ENCODE measurements at places on chromosomes 12 and 14.

- no peak for DNase-seq
Observed at GRCh38 chr12:89895591-89895990, 187.0 kb upstream of the ATP2B1 start.

DNA sequence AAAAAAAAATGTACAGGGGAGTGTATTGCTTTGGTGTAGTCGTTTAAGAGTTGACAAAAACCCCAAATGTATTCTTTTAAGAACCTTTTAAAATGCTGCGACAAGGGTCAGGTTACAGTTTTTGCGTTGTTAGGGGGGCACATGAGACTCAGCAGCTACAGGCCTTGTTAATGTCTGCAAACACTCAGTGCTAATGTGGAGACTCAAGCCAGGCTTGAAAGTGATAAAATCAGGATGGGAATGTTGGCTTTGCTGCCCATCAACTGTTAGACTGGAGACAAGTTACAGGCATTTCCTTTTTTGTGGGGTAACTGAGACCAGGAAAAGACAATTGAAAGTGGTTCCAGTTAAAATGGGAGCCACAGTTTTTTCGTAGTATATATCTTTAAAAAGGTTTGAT is 84.8 kb downstream of the PRKCH start:
- no peak for DNase-seq

GRCh38 chr14:103881268-103882201 is 34.2 kb upstream of the PPP1R13B start:
- no peak for DNase-seq

DNA sequence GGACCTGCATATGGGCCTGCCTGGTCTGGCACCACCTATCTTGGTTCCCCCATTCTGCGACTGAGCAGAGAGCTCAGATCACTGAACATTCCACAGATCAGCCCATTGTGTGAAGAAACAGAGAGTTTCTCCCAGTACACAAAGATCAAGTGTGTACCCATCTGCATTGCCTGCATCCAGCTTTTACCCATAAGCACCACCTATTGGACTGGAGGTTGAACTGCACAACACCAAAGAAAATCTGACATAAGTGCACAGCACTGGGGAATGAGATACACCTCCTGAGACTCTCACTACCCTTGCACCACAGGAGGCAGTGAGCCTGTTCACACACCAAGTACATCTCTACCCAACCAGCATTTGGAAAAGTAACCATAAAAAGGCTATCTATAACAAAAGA is 362.6 kb upstream of the CLEC14A start:
- DNase-seq = no peak

DNA sequence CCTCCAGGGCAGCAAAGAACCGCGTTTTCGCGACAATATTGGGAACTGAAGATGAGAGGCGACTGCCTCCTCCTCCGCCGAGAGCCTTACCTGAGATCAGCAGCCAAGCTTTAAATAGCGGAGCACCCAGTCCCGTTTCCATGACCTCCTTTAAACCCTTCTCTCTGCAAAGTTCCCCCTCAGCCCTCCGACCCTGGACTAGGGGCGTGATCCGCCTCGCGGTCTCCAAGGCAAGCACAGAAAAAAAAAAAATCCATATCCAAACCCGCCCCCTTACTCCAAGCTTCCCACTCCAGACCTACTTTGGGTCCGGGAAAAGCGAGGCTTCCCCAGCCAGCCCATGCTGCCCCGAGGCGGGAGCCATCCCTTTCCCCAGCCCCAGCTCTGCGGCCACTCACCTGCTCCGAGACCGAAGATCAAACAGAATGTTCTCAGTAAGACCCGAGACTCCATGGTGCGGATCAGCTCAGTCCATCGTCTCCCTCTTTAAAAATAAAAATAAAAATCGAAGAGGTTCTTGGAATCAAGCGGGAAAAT is 630 bp downstream of the NELL2 start:
- peak; percentile 24 for DNase-seq

DNA sequence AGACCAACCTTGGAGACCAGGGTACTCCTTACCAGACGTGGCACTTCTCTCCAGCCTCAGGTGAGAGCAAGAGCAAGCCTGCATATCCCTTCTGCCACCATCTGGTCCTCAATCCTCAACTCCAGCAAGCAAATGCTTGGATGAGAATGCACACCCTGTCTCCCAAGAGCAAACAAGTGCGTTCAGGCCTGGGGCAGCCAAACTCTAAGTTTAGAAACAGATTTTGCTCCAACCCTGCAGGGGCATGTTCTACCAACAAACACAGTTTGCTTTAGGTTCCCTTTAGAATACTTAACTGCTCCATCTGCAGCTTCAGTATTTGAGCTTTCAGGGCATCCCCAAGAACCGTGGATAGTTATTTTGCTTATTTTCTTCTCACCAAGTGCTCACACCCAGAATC is 55.9 kb upstream of the FICD start:
- DNase-seq = no peak

DNA sequence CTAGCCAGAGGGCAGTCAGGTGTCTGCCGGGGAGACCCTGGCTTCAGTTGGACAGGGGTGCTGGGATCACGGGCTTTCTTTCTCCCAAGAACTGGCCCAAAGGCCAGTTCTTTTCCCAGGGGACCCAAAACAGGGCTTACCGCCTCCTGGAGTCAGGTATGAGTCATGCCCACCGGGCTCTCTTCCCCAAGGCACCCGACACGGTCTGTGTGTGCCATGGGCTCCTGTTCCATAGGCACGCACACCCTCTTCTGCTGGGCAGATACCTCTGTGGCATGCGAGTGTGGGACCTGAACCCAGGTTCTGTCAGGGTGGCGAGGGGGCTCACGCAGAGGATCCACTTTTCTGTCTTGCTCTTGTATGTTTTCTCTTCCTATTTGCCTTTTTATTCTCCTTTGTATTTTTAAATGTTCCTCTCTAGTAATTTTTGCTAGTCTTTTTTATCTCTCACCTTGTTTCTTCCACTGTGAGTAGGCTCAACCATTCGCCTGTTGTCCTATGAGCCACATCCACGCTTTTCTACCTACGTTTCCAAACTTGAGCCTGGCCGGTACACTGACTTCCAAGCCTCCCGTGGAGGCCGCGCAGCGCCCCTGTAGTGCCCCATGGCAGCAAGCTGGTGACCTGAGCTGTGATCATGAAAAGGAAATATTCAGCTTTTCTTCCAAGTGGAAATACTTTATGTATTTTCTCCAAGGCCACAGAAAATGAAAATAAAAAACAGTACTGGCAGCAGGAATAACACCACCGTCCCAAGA is 362.2 kb downstream of the CACNA1C start:
- DNase-seq = no peak

DNA sequence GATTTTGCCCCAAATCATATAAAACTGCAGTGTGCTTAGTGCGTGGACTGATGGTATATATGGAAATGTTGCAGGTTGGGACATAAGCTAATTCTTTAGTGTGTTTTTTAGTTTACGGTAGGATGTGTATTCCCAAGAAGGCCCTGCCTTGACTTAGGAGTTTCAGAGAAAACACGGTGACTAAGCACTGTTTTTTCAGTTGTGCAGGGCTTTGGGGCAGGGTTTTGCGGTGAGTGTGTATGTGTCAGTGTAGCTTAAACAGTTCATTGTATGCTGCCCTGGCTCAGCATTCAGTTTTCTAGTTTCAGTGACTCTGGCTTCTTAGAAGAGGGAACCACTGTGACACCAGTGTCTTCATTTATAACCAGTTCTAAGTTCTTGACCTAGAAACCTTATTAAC is 101.2 kb downstream of the AKAP6 start:
- no peak for DNase-seq

GRCh38 chr14:23025151-23025814 is 9.4 kb downstream of the PSMB5 start:
- no peak for DNase-seq

DNA sequence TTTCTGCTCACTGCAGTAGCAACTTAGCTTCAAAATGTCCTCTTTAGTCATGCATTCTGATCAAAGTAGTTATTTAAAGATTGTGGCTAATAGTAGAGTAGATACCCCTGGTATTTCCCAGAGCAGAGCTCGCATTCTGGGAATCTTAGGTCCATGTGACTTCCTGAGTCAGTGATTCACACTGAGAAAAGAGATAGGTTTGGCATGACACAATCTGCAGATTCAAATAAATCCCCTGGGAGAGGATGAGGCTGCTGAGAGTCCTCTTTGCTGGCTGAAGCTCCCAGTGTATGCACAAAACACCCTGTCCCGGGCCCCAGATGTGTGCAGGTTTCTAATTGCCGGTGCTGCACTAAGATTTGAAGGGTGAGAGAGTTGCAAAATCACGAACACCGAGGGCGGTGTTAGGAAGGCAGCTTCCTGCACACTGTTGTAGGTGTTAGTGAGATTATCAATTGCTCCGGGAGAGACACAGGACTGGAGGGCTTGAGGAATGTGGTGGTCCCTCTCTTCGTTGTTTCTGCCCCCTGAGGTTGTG is 233.2 kb downstream of the NRXN3 start:
- DNase-seq = no peak

GRCh38 chr12:97235102-97235501 is 227.5 kb upstream of the RMST start:
- DNase-seq = no peak

GRCh38 chr12:107144990-107145389 is 51.6 kb upstream of the CRY1 start:
- no peak for DNase-seq

GRCh38 chr12:65608319-65608916 is 215.9 kb upstream of the HMGA2 start:
- no peak for DNase-seq

DNA sequence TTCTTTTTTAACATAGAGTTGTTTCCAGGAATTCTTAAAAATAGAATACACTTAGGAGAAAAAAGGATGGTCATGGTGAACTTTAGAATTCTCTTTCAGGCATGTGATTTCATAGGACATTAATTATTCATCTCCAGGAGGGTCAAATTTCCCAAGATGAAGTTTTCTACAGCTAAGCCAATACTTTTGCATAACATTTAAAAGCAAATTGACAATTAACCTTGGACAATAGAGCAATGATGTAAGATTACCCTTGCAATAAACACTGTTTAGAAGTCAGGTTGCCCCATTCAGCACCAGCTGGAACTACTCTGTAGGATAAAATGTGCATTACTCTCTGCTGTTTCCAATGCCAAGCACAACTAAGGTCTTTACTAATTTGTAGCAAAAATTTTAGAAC is 49.5 kb downstream of the SIX1 start:
- no peak for DNase-seq

DNA sequence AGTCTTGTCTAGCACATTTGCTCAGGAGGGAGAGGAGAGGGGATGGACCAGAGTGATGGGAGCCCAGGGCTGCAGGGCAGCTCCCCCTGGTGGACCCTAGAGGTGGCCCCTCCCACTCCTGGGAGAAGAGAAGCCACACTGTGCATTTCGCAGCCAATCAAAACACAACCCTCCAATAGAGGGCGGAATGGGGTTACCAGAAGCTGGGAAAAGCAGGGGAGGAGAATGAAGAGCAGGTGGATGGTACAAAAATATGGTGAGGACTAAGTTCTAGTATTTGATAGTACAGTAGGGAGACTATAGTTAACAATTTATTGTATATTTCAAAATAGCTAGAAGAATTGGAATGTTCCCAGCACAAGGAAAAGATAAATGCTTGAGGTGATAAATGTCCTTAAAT is 23.6 kb downstream of the VASH1 start:
- DNase-seq = peak; percentile 82

DNA sequence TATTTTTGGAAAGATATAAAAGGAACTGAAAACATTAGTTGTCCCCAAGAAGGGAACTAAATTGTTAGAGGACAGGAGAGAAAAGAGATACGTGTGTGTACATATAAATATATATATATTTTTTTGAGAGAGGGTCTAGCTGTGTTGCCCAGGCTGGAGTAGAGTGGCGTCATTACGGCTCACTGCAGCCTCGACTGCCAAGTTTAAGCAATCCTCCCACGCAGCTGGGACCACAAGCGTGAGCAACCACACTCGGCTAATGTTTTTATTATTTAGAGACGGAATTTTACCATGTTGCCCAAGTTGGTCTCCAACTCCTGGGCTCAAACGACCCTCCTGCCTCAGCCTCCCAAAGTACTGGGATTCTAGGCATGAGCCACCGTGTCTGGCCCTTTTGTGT is 16.2 kb upstream of the NOP2 start:
- no peak for DNase-seq

DNA sequence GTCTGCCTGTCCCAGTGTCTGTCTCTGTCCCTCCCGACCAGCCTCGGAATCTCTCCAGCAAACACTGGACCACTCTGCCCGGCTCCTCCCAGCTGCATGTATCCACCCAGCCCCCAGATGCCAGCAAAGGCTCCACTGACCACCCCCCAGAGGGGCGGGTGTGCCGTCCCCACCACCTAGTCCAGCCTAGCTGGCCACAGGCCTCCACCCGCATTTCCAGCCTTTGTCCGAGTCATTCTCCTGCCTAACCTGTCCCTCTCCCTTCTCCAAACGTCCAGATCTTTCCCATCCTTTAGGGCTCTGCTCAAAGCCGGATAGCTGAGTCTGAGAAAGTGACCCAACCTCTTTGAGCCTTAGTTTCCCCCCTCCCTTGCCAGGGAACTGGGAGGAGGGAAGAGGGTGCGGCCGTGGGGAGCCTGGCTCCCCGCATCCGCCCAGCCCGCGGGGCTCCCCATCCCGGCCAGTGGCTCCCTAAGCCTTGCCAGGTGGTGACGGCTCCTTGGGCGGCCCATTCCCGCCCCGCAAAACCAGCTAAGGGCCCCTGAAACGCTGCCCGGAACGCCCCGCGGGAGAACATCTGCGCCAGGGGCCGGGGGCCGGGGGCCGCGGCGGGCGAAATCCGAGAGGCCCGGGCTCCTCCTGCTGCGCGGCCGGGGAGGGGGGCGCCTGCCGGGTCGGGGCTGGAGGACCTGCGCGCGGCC is 34.6 kb upstream of the ANKRD9 start:
- no peak for DNase-seq

GRCh38 chr12:28222081-28222700 is 31.9 kb downstream of the CCDC91 start:
- DNase-seq = no peak

- DNase-seq = no peak
Observed at GRCh38 chr12:13049816-13050215, 5.6 kb downstream of the FAM234B start.

DNA sequence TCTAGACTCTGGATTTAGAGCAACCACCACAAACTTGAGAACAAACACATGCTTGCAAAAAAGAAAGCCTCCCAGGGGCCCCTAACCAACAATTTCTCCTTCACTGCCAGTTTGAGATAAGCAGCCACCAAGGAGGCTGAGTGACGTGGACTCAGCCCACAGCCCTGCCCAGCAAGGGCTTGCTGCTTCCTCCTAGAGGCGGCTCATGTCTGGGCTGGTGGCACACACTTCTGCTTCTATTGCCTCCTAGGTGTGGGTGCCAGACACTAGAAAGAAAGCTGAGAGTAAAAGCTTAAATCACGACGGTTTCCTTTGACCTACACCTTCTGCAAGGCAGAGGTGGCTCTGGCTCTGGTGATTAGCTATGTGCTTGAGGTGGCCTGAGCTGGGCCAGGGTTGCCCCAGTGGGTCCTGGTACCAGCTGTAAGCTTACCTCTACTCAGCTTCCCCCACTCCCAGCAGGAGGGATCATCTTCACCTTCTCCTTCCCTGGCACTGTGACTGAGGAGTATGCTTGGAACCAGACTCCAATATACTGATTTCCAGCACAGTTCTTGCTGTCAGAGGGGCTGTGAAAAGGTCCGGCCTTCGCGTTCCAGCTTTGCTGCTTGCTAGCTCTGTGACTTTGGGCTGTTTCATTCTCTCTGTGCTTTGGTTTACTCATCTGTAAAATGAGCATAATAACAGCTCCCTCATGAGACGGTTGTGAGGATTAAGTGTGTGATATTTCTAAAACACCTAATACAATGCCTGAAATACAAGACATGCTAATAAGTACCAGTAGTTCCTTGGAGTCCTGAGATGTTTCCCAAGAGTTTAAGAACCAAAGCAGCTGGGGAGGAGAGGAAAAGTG is 89.7 kb upstream of the PARP11 start:
- DNase-seq = no peak

GRCh38 chr14:100306998-100307765 is 938 bp upstream of the SLC25A29 start:
- no peak for DNase-seq

- DNase-seq = no peak
Observed at GRCh38 chr14:100286484-100287191, 19.6 kb downstream of the SLC25A29 start.
